ENCODE measurements at places on chromosomes 5 and 9.

DNA sequence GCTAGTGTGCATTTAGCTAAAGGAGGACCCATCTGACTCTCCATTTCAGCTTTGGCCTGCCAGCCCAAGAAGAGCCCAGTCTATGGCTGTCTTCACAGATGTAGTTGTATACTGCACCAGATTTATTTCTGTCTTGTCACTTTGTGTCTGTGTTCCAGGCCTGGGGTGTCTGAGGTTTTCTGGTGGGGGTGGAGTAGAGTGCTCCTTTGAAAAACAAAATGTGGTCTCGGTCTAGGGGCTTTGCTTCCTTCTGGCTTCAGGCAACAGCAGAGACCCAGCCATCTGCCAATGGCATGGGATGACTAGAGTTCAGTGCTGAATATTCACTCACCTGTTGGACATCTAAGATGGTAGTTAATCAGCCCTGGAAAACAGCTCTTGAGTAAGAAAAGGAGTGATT is 10.9 kb downstream of the IGIP start:
- DNase-seq, result no peak

DNA sequence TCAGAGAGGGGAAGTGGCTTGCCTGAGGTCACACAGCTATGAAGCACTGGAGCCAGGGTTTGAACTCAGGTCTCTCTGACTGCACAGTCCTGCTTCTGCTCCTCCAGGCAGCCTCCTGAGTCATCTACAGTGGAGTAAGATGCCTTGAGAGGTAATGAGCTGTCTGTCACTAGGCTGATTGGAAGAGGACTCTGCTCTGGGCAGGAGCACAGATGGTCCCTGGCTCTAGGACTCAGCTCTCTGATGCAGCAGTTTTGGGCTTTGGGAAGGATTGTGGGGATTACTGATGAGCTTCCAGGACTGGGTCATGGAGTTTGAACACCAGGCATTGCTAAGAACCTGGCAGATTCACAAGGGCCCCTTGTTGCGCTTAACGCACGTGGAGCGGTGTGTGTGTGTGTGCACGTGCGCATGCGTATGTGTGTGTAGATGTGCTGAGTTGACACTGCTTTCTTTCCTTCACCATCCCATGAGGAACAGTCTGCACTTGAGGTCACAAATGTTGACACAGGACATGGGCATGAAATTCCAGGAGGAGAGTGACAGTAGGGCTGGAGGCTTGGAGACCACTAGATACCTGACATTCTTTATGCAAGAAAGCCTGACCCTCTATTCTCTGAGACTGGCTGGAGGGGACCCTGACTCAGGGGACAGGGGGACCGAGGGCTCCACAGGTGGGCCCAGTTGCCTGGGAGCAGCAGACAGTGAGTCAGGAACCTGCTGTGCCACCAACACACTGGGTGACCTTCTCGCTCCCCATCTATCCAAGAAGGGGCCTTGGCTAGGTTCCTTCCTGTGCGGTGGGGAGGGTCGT is 170.5 kb downstream of the RGS3 start:
- no peak for DNase-seq

- DNase-seq, result no peak
Measured at GRCh38 chr9:96515621-96516470, 65.9 kb downstream of the HABP4 start.

DNA sequence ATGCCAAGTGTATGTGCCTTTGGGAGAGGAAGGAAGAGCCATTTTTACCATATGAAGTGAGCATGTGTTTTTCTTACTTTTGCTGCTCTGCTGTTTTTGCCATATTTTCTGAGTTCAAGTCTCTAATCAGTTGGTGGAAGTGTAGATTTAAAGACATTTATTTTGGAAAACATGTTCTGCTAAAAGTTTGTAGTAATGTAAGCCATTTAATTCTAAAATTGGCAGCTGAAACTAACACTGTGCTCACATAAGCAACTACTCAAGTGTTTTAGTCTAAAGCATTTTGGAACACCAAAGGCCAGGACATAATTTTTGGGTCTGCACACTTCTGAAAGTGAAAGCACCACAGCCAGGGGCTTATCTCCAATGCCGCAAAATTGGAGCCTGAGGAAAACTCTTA is 363.4 kb upstream of the ZNF608 start:
- DNase-seq, result no peak

DNA sequence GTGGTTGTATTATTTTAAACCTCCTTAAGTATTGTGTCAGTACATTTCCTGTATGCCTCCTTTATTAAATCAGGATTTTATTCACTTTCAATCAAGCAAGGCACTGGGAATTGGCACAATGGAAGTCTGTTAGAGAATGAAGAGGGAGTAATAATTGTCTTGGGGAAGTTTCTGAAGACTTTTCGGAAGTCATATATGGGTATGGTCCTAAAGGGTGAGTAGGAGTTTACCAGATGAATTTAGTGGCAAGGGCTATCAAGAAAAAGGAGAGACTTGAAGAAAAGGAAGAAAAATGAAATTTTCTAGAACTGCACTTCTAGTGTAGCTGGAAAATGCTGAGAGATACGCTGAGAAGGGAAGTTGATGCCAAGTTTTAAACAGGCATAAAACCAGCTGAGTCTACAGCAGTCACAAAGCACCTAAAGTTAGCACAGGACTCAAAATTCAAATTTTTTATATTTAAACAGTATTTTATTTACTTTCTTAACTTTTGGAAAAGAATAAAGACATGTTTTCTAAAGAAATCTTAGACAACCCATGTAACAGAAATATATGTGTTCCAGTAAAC is 184.9 kb downstream of the SMC2 start:
- no peak for DNase-seq

DNA sequence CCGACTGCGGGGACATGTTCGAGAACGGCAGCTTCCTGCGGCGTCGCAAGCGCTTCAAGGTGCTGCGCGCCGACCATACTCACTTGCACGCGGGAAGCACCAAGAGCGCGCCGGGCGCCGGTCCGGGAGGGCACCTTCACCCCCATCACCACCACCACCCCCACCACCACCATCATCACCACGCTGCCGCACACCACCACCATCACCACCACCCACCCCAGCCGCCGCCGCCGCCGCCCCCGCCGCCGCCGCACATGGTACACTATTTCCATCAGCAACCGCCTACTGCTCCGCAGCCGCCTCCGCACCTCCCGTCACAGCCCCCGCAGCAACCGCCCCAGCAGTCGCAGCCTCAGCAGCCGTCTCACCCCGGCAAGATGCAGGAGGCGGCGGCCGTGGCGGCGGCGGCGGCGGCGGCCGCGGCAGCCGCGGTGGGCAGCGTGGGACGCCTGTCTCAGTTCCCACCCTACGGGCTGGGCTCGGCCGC is 514 bp downstream of the FOXB2 start:
- no peak for DNase-seq
